ENCODE measurements at places on chromosomes 11 and 22.

GRCh38 chr11:8810540-8811301 is 100.3 kb upstream of the AKIP1 start:
- no peak for DNase-seq

- no peak for DNase-seq
These were observed 7.5 kb downstream of the SERPING1 start for GRCh38 chr11:57605028-57605420.

DNA sequence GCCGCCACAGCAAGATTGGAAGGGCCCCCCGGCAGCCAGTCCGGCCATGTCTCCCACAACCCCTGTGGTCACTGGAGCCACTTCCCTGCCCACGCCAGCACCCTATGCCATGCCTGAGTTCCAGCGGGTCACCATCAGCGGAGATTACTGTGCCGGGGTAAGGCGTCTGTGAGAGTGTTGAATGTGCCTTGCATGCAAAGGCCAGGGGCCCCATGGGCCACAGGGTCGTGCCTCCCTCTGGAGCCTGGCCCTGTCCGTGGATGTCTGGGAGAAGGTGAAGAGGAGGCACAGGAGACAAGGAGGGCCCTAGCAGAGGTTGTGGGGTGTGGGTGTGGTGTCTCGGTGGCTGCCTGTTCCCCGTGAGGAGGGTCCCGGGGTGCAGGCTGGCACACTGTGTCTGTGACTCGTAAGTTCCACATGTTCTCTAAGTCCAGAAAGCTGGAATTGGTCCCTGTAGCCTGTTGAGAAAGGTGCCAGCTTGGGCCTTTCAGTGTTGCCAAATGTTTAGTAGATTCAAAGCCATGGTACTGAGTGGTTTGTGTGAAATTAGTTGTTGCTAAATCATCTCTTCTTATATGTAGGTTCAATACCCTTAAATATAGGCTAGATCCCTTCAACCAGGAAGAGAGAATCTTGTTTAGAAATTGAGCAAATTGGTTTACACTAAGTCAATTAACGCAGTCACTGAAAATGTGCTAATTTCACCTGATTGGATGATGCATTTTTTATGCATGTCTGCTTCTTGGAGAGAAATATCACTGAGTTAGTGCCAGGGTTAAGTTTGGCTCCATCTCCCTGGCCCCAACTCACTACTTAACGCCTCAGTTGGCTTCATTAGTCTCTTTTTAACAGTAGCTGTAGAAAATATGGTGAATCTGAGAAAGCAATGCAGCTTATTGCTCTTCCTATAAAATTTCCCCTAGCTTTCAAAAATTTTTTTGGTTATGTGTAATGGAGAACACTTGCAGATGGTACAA is 23.8 kb downstream of the AMPD3 start:
- no peak for DNase-seq

DNA sequence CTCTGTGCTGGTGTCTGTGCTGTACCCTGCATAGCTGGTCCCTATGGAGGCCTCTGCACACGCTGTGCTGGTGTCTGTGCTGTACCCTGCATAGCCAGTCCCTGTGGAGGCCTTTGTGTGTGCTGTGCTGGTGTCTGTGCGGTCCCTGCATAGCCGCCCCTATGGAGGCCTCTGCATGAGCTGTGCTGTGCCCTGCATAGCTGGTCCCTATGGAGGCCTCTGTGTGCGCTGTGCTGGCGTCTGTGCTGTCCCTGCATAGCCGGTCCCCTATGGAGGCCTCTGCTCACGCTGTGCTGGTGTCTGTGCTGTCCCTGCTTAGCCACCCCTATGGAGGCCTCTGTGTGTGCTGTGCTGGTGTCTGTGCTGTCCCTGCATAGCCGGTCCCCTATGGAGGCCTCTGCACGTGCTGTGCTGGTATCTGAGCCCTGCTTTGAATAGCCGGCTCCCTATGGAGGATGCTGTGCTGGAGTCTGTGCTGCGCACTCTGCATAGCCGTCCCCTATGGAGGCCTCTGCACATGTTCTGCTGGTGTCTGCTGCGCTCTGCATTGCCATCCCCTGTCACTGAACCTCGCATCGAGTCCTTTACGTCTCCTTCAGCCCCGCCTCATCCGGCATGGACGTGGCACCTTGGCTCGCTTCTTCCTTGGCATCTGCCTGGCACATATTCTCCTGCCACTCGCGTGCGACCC is 6.2 kb downstream of the NADSYN1 start:
- no peak for DNase-seq

DNA sequence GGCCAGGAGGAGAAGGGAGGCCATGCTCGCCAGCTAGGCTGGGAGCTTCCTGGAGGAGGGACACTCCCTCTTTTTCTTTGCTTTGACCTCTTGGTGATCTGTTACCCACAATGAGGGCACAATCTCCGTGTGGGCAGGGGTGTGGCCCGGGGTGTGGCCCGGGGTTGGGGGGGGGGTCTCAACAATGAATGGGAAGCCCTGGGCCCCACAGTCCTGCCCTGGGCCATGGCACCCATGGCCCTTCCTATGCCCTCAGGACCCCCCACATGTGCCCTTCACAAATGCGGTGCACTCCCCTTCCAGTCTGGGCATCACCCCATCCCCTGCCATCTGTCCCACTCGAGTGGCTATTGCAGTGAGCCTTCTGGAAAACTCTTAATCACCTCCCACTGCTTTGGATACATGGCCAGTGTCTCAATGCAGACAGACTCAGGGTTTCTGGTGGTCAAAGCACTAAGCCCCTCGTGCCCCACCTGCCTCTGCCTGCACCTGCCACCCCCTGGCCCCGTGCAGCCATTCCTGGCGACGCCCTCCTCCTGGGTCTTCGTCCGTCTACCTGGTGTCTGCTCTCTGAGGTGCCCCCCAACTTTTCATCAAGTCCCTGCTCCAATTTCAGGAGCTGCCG is 611.3 kb downstream of the TBC1D22A start:
- no peak for DNase-seq

GRCh38 chr22:42066937-42067336 is 3.7 kb downstream of the NAGA start:
- DNase-seq, result no peak

- no peak for DNase-seq
These were observed 6.2 kb upstream of the SREBF2 start for GRCh38 chr22:41826430-41827383.

DNA sequence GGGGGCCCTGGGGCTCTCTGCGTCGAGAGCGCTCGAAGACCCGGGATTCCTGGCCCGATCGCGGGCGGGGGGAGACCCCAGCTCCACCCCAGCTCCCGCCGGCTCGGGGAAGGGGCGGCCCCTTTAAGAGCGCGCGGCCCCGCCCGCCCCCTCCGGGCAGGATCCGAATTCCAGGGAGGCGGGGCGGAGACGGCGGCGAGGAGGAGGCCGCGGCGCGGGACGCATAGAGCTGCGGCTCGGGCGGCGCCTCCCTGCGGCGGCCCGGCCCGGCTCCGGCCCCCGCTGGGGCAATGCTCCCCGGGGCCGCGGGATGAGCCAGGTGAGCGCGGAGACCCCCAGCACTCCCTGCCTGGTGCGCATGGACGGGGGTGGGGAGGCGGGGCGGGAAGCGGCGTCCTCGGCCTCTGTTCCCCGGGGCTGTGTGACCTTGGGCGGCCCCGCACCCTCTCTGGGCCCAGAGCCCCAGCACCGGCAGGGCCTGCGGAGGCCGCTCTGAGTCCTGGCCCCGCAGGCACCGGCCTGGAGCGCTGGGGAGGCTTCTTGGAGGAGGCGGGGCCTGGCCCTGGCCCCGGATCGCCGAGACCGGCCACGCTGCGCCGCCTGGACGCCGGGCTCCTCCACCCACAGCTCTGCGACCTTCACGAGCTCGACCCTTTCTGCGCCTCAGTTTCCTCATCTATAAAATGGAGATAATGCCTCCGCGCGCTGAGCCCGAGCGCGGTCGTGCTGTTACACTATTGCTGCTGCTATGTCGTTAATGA is 565 bp downstream of the GAS2L1 start:
- DNase-seq, result peak; percentile 39

DNA sequence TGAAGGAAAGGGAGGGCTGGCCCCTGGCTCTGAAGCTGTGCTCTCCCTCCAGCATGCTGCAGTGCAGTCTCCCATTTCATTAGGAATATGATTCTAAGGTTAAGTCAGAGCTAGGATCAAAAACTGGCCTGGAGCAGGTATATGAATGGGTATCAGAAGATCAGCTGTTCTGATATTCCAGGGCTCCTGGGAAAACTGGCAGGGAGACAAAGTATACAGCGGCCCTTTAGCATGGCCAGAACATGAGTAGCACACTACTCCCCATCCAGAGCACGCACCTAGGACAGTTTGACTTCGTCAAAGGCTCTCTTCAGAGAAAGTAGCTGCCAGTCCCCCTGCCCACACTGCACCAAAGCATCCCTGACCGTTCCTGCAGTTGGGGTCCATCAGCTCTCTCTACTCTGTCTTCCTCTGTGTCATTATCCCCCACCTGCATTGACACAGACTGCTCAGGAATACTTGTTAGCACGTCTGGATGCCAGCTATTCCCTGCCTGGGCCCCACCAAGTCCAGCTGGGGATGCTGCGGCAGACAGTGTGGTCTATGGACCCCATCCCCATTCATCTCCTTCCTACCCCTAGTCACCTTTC is 4.0 kb upstream of the FCHSD2 start:
- no peak for DNase-seq

DNA sequence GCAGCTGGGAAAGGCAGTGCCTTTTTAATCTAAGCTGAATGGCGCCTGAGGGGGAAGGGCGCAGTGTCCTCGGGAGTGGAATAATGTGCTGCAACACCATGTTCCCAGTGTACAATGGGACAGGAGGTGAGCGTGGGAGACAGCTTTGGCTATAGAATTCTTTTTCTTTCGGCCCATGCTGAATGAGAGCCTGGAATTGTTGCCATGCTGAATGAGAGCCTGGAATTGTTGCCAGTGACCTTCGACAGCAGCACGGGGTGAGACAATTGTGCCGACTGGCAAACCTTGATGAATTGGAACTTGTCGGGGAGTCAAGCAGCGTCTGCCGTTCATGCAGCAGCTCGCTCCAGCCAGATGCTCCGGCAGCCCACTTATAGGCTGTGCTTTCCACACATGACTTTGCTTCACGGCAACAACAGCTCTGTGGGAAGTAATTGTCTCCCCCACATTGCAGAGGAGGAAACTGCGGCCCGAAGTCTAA is 141.4 kb upstream of the E2F8 start:
- DNase-seq, result peak; percentile 35

- no peak for DNase-seq
These were observed 12.6 kb downstream of the ZNF143 start for GRCh38 chr11:9473408-9473807.

DNA sequence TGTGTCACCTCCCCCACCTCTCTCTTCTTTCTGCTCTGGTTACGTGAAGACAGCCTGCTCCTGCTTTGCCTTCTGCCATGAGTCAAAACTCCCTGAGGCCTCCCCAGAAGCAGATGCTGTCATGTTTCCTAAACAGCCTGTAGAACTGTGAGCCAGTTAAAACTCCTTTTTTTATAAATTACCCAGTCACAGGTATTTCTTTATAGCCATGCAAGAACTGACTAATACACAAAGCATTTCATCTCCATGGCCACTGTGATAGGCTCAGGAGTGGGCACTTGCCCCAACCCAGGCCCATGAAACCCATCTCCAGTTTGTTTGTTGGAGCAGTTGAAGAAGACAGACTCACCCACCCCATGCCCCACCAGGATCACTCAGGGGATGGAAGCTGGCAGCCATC is 253.3 kb upstream of the ISX start:
- DNase-seq, result no peak

- no peak for DNase-seq
These were observed 180.8 kb upstream of the CCDC179 start for GRCh38 chr11:23041001-23041503.

GRCh38 chr22:20721409-20722218 is 52.3 kb upstream of the SERPIND1 start:
- DNase-seq, result no peak

DNA sequence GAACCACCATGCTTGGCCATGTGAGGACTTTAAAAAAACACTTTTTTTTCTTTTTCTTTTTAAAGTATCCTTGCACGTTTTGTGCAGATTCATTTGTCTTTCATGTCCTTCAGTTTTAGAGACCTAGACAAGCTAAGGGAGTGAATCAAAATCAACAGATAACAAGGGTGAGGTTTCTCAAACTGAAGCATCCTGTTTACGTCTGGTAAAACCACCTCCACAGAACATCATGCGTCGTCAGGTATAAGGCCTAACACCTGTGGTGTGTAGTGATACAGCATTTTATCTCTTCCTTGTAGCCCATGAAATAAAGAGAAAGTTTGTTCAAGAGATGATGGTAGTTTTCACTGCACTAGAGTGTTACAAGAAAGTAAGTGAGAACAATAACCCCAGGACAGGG is 26.3 kb upstream of the CSF2RB start:
- DNase-seq, result no peak

- no peak for DNase-seq
These were observed 153.9 kb upstream of the LRRC4C start for GRCh38 chr11:41613326-41613725.

DNA sequence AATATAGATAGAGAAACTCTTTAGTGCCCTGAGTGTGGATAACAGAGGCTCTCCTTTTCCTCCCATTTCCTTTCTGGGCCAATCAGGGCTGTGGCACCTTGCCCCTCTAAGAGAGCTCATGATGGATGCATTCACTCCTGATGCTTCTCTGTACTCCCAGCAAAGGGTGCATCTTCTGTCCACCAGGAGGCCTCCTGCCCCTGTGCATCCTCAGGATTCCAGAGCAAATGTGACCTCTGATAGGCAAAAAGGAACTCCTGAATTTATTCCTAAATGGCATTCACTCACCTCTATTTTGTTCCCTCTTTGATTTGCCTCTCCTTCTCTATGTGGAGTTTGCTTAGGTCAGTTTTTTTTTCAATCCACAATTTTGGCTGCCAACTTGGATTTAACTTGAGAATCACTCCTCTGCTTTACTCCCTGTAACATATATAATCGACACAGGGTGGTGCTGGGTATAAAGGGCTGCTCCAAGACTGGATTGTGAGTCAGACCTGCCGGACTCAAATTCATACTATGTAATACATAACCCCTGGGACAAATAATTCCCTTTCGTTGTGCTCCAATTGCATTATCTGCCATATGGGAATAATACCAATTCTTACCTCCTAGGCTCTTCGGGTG is 1.1 kb upstream of the MRGPRX4 start:
- DNase-seq, result no peak

DNA sequence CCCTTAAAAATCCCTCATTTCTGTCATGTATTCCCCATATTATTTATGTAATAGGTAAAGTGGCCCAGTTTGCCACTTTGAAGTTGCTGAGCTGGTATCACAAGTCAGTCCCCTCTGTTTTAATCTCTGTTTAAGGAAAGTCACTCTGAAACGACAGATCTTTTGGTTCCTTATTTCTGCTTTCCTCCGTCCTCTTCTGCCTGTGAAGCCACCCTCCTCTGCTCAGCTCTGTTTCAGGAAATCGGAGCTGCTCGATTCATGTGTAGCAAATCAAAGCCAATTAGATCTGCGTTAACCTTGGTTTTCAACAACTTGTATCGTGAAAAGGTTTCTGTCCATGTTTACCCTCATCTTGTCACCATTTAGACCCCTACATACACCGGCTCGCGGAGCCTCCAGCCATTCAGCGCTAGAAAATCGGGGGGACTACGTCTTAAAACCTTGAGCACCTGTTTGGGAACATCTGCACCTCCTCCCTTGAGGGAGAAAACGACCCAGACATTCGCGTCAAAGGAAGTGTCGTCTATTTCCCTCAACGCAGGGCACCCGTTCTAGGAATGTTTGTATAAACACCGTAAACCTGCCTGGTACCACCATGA is 576 bp upstream of the SC5D start:
- DNase-seq, result no peak
